ENCODE measurements at places on chromosomes 5 and 9.

DNA sequence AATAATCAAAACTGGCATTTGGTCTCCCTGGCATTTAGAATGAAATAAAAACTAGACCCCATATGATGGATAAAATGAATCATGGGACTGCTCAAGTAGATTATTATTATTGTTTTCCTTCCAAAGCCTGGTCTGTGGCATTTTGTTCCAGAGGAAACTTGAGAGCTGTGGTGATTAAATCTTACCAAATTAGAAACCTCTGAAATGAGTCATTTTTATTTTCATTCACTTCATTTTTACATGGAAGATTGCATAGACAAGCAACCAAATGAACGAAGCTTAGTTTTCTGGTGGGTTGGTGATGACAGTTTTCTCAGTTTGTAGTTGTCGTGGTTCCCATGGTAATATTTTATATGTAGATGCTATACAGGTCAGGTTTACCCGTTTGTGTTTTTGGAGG lies 23.4 kb downstream of the PAM start:
- no peak for DNase-seq

- DNase-seq, result no peak
Observed at GRCh38 chr9:14400658-14400995, 86.7 kb upstream of the NFIB start.

DNA sequence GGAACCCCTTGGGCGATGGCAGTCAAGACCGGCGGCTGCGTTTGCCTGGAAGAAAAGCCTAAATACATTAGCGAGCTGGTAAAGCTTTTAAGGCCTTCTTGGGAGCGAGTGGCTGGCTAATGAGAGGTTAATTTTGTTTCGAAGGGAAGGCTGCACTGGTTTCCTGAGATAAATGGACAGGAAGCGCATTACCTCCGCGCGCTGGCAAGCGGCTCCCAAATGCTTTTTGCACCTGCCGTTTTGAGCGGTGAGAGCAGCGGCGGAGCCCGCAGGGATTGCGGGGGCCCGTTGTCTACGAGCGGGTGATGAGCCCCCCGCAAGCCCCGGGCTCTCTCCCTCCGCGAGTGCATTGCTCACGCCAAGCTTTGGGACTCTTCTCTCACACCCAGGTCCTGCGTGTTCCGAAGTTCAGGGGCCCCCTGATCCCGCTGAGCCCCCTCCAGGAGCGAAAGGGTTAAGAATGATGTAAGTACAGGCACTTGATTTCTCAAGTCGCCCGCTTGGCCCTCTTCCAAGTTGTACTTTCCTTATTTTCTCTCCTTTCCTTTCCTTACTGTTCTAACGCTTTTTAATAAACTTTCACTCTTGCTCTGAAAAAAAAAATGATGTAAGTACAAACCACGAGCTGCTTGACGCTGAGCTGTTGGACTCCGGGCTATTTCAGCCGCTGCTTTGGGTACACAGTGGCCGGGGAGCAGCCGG lies 3.1 kb upstream of the RGMB start:
- DNase-seq, result no peak

DNA sequence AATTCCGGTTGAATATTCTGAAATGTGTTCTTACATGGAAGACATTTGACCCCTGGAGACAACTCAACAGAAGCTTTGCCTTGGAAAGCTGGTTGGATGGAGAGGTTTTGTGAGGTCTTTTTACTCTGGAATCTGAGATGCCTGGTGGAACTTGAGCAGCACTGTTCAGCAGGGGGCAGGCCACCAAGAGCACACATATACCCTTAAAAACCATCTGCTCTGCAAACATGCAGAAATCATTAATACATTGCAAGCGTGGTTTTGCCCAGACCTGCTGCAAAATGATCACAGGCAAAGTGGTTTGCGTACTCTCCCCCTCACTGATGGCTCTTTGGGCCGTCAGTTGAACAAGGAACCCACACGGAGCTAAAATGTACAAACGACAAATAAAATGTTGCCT lies 32.8 kb upstream of the DAP start:
- no peak for DNase-seq

All from activated CD8-positive, alpha-beta memory T cell treated with anti-CD3 and anti-CD28 coated beads for 4 hours (primary cell).